ENCODE measurements at places on chromosomes 13 and 19.
A peak's percentile ranks its signal among the peaks of the same experiment; 100 is the strongest.

DNA sequence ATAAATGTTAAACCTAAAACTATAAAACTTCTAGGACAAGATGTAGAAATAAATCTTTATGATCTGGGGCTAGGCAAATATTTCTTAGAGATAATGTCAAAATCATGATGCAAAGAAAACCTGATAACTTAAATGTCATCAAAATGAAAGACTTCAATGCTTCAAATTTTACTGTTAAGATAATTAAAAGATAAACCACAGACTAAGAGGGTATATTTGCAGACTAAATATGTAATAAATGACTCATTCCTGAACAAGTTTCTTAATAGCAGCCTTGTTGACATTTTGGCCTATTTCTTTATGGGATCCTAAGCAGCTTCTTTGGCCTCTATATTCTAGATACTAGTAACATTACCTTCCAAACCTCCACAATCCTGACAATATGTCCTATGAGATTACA, 2878.3 kb upstream of the PCDH20 start:
- DNase-seq = no peak

GRCh38 chr19:18436671-18437490, 1.1 kb downstream of the ISYNA1 start:
- peak; percentile 66 for DNase-seq

GRCh38 chr19:43420954-43421353, 6.3 kb downstream of the TEX101 start:
- DNase-seq = no peak

DNA sequence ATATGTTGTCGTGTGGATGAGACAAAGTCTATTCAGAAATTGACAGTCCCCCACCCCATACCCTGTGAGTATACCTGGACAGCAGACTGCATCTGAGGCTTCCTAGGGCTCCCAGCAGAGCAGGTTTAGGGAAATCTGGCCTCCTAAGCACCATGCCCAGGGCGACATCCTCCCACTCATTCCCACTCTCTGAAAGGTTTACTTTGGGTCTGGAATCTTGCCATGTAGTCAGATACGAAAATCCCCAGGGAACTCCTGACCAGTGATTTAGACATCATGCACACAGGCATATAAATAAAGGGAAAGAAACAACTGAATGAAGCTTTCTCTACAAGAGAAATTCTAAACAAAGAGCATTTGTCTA, 717 bp upstream of the NALCN start:
- DNase-seq = no peak

DNA sequence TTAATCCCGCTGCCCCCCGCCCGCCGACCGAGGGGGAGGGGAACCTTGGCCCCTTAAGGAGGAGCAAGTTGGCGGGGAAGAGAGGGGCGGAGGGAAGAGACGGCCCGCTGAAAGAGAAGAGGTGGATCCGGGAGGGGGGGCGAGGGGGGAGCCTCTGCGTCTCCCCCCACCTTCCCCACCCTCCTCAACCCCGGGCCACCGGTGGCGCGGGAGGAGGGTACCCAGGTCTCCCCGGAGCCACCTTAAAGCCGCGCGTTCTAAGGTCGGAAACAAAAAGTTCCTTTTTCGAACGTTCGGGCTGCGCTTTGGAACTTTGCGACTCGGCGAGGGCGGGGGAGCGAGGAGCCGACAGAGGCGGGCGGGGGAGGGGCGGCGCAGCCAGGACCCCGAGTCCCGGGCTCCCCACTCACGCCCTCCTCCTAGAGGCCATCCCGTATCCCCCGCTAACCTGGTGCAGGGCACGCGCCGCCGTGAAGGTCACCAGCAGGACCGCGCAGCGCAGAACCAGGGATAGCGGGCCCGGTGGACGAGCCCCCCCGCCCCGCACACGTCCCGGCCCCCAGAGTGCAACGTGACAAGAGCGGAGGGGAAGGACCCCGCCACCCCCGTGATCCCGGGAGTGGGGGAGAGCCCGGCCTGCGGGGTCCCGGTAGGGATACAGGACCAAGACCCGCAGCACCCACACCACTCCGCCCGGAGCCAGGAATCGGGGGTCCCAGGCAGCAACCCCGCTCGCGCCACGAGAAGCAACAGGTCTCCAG, 659 bp downstream of the ERF start:
- peak; percentile 78 for DNase-seq

DNA sequence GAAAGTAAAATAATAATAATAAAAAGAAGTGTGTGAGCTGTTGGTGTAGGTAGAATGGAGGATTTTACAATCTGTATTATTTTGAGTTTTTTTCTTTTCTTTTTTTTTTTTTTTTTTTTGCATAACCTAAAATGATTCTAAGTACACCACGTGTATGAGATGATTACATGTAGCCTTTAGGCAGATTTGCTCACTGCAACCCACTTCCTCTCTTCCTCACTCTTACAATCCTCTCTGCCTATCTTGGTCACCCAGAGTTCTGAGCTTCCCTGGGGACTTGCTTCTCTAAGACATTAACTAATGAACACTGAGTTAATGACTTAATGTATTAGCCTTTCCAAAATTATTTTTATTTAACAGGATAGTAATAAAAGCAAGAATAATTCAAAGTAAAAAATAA, 1169.6 kb downstream of the EFNB2 start:
- DNase-seq = no peak

GRCh38 chr19:48102870-48103751, 7.5 kb downstream of the PLA2G4C start:
- DNase-seq = no peak

GRCh38 chr19:28307487-28307886, 905.5 kb downstream of the UQCRFS1 start:
- no peak for DNase-seq

GRCh38 chr13:48715977-48716376, 62.2 kb downstream of the CYSLTR2 start:
- no peak for DNase-seq

GRCh38 chr19:42069619-42070351, at the start of gene GRIK5:
Gene GRIK5, minus strand, starts transcription at chr19:42070206. Its CDS starts 4,436 bp downstream, at chr19:42065770.
- no peak for DNase-seq

GRCh38 chr13:108257248-108257647, 12.3 kb upstream of the TNFSF13B start:
- DNase-seq = no peak

- DNase-seq = no peak
These were observed 187.0 kb upstream of the KL start for GRCh38 chr13:32829269-32829668.

Data from stimulated activated naive CD4-positive, alpha-beta T cell treated with Interleukin-2 at 50 U/mL for 16 hours (primary cell).